ENCODE measurements at places on chromosomes 5 and 9.

- DNase-seq = no peak
These were observed 330.1 kb downstream of the ADAMTS6 start for GRCh38 chr5:65151614-65152013.

DNA sequence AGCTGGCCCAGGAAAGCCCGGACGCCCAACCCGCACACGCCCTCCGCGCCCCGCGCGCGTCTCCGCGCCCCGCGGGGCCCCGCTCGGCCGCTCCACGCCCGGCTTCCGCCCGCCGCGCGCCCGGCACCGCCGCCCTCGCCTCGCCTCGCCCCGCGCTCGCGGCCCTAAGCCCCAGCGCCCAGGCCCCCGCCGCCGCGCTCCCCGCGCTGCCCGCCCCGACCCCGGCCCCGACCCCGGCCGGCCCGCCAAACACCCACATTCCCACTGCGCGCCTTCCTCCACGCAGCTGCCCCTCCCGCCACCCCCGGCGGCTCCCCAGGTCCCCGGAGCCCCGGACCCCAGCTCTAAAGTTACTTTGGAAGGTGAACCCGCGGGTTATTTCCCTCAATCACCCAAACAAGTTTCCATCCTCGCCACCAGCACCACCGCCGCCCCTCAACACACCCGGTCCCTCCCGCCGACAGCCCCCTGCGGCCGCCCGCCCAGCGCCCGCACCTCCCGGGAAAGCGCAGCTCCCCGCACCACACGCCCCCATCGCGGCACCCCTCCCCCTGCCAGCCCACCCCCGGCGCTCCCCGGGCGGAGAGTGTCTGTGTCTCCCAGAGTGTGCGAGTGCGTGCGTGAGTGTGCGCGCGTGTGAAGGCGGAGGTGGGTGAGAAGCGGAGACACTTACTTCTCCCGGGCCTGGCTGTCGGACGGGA lies 439 bp downstream of the SSBP2 start:
- no peak for DNase-seq

- DNase-seq = no peak
These were observed 18.1 kb upstream of the NEUROG1 start for GRCh38 chr5:135553688-135554462.

DNA sequence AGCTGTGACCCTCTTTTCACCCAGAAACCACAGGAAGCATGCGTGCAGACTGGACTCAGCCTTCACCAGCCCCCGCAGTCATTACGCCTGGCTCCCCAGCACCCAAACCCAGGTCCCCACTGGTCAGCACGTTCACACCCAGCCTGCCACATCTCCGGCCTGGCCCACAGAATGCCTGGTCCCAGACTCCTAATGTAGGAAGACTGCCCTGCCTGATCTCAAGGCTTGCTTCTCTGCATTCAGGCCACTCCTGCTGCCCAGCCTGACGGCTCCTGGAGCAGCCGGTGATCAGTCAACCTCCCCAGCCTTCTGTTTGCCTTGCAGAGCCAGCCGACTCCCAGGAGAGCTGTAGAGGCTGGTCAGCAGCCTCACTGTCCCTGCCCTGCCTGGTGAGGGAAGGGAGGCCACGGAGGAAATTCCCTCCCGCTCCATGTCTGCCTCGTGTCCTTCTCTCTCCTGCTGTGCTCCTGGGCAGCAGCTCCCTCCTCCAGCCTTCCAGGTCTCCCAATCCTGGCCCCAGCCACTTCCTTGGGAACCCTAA lies 25.4 kb downstream of the ADAMTS2 start:
- DNase-seq = no peak

DNA sequence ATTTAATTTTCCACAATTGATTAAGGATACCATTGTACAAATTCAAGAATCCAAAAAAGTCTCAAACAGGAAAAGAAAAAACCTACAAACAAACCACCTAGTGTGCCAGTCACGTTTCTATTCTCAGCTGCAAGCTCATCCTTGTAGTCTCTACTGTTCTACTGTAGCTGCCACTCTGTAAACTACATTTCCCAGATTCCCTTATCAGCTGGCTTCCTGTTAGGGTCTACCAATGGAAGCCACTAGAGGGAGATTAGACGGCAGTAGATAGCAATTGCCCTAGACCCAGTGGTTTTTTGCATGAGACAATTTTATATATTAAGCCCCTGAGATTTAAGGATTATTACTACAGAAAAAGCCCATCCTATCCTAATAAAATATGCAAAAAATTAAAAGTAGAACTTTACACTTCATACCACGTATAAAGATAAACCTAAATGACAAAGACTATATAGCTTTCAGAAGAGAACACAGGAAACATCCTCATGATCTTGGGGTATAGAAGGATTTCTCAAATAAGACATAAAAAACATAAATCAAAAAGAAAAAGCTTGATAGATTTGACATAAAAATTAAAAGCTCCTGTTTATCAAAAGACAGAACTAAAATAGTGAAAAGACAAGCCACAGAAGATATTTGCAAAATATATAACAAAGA lies 37.4 kb downstream of the P4HA2 start:
- DNase-seq = peak; percentile 29

GRCh38 chr9:69153707-69154521 lies 20.2 kb upstream of the TJP2 start:
- DNase-seq = no peak

DNA sequence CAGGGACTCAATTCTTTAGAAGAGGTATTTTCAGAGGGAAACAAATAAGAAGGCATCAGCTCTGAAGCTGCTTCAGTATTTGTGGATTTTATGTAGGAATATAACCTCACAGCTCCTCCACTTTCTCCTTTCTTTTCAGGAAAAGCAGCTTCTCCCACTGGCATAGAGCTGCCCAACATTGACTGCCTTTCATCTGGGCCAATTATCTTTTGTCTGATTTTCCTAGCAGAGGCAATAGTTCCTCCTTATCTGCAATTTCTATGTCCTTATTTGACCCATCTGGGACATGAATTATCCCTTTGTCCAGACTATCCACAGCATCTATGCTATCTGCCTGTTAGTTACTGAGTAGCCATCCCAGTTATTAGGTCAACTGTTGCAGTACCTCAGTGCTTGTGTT lies 1671.2 kb upstream of the ACO1 start:
- DNase-seq = no peak

DNA sequence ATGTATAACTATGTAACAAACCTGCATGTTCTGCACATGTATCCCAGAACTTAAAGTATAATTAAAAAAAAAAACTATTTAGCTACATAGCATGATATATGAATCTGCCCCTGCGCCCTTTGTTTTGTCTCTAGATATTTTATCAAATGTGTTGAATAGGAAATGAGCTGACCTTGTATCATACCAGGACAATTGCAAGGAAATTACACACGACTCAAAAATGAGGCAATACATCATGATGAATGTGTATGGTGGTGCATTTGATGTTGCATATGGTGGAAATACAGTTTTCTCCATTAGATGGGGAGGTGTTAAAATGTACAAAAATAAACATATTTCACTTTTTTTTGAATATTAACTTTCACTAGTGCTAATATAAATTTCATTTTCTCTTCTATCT lies 28.6 kb upstream of the CEP78 start:
- DNase-seq = no peak

- no peak for DNase-seq
These were observed 216.5 kb downstream of the PDZD2 start for GRCh38 chr5:31855134-31856040.

DNA sequence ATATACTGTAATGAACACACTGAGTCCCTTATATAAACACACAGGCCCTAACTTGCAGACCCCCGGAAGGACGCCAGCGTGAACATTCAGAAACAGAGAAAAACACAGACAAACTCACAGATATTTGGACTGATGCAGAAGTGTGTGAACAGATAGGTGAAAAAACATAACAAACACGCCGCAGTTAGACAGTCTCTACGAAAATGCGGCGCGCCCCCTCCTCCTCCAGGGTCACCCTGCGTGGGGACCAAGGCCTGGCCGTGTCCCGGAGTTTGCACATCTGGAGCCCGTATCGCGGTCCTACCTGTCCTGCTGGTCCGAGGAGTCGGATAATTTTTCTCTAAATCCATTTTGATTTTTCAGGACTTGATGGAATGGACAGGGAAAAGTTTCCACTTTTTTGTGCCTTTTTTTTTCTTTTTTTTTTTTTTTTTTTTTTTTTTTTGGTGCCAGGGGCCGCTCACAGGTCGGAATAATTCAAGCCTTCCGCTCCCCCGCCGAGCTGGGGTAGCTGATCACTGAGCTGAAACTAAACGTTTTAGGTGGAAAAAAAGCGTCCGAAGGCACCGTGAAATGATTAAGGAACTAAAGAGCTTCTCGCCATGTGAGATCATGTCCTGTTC lies at the start of gene PAX5:
TSS of gene PAX5 (minus strand) at position 587 of the 623 bp plus-strand sequence. CDS start at position 350, 237 bp downstream.
- DNase-seq = no peak

GRCh38 chr5:35338157-35338453 lies 107.8 kb upstream of the PRLR start:
- no peak for DNase-seq
